Naive thymus-derived CD4-positive, alpha-beta T cell (primary cell): ENCODE measurements at places on chromosomes 11 and 22. TPM values are rescaled to one million over a fixed set of nuclear protein-coding genes. Genes with fewer than 3 reads are reported as not detected.

- H3K36me3 ChIP-seq = peaks cover 5% of the 10 kb centered on the region
- H3K4me1 ChIP-seq = no peaks in the 10 kb centered on the region
- peak; percentile 15 for DNase-seq
Observed at GRCh38 chr11:62144641-62145255, 20.9 kb downstream of the INCENP start.

- no peaks in the 10 kb centered on the region for H3K4me1 ChIP-seq
- no peak for DNase-seq
- H3K36me3 ChIP-seq = no peaks in the 10 kb centered on the region
- no peak overlapping the region for H3K4me3 ChIP-seq
- H3K27me3 ChIP-seq = no peaks in the 10 kb centered on the region
- H3K27ac ChIP-seq = no peak overlapping the region
Observed at GRCh38 chr11:62341588-62341987, 4.3 kb downstream of the ASRGL1 start.

GRCh38 chr11:31655483-31655882, 145.9 kb downstream of the ELP4 start:
- no peaks in the 10 kb centered on the region for H3K36me3 ChIP-seq
- H3K4me3 ChIP-seq = no peak overlapping the region
- H3K4me1 ChIP-seq = no peaks in the 10 kb centered on the region
- DNase-seq = no peak

Gene TMPRSS13
- polyA plus RNA-seq = 0.47 TPM
